ENCODE measurements at places on chromosomes 2 and 18. TPM values are rescaled to one million over a fixed set of nuclear protein-coding genes. Genes with fewer than 3 reads are reported as not detected.

ACMSD gene
- total RNA-seq: not detected

TCF7L1 gene
- not detected for total RNA-seq

PROKR1 gene
- total RNA-seq: not detected

TPO gene
- total RNA-seq: 0.27 TPM

All from CD4-positive, CD25-positive, alpha-beta regulatory T cell (primary cell).